ENCODE measurements at places on chromosomes 4 and X. TPM values are rescaled to one million over a fixed set of nuclear protein-coding genes. Genes with fewer than 3 reads are reported as not detected.

Gene FGFBP2
- 0.30 TPM for total RNA-seq

- DNase-seq: no peak
These were observed 65.5 kb downstream of the SH3RF1 start for GRCh38 chr4:169205075-169205743.

DNA sequence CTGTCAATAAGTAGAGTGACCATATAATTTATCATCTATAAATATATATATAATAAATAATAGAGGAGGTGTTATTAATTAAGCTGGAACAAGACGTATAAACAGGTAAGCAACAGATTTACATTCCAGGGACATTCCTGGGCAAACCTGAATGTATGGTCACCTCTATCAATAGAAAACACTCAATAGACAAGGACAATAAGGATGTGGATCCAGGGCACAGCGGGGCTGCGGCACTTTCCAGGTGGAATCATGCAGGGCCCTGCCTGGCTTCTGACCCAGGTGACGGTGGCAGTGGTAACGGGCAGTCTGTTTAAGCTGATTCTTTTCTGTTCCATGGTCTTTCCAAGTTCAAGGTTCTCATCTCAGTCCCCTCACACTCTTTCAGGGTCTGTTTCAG lies 22.5 kb downstream of the ENPEP start:
- DNase-seq: no peak

Gene DYNLT3
- 13.2 TPM for total RNA-seq

GRCh38 chr4:186167605-186168004 lies 23.8 kb upstream of the CYP4V2 start:
- no peak for DNase-seq

GRCh38 chr4:69843932-69844331 lies 16.0 kb downstream of the SULT1E1 start:
- DNase-seq: no peak

Gene GRXCR1
- not detected for total RNA-seq

GRCh38 chr4:163815776-163816175 lies 321.3 kb downstream of the TMA16 start:
- no peak for DNase-seq

DNA sequence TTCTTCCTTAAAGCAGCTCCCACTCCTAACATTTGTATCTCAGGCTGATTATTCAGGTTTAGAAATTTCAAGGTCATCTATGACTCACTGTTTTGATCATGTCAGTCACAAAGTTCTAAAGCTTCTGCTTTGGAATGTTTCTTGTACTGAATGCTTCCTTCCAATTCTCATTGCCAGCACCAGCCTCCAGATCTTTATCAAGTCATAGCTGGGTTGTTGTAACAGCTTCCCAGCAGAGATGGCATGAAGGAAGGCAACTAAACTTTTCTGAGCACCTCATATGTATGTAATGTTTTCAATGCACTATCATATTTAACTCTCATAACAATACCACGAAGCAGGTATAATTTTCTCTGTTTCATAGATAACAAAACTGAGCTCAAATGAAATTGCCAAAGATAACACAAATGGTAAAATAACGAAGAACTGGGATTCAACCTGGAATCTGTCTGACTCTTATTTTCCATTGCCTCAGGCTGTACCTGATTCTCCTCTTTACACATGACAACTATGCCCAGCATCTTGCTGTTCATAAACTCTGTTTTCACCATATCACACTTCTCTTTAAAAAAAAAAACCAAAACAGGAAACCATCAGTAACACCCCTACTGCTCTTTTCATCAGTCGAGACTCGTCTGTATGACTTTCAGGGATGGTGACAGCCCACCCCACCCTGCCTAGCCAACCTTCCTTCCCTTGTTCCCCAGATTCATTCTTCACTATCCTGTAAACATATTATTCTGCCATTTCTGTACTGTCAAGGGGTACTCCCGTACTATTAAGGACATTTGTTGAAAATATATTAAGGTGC lies 13.4 kb downstream of the TRPC3 start:
- no peak for DNase-seq

DNA sequence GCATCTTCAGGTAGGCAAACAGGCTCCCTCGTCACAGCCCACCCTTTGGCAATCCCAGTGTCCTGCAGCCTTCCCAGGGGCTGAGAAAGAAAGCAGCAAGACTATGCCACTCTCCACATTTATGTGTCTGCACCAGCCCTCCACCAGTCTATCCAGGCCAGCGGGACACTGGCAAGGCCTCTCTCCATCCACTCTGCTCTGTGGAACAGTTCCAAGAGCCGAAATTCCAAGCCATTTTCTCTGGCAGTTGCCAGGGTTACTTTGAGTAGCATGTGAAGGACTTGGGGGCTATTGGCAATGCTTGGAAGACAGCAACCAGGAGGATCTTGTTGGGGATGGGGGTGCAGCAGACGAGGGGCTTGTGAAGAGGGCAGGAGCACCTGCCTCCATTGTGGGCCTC lies 52.1 kb downstream of the TSC22D3 start:
- no peak for DNase-seq

DNA sequence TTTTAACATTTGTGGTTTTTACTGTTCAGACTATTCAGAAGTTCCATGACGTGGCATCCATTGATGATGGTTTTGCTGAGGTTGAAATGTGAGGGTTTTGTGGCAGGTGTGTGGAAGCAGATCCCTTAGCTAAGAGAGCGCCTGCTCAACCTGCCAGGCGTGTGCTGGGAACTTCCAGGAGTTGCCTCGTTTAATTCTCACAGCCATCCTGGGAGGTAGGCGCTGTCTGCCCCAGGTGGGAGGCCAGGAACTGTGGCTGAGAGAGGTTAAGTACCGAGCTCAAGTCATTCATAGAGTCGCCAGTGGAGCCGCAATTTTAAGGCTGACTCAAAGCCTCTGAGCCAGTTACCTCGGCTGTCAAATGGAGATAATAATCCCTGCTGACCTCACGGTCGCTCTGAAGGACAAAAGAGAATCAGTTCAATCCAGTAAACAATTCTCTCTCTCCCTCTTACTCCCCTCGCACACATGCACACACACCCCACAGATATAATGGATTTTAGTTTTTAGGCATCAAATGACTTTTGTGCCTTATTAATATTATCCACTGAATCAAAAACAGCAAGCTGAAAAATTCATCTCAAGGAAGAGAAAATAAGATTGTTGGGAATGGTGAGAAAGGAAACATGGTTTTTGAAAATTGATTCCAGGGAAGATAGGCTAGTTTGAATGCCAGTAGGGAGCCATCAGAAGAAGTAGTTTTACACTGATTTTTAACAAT lies 171.3 kb downstream of the PTTG2 start:
- no peak for DNase-seq

Gene F8A2
- 7.7 TPM for total RNA-seq

- DNase-seq: peak; percentile 63
These were observed 2.3 kb upstream of the SASH3 start for GRCh38 chrX:129777218-129778030.

Measured in left lobe of liver (tissue), 2 donors.